ENCODE measurements at places on chromosomes 3 and 15.

GRCh38 chr3:17314171-17314570 lies 428.3 kb downstream of the TBC1D5 start:
- DNase-seq, result no peak

DNA sequence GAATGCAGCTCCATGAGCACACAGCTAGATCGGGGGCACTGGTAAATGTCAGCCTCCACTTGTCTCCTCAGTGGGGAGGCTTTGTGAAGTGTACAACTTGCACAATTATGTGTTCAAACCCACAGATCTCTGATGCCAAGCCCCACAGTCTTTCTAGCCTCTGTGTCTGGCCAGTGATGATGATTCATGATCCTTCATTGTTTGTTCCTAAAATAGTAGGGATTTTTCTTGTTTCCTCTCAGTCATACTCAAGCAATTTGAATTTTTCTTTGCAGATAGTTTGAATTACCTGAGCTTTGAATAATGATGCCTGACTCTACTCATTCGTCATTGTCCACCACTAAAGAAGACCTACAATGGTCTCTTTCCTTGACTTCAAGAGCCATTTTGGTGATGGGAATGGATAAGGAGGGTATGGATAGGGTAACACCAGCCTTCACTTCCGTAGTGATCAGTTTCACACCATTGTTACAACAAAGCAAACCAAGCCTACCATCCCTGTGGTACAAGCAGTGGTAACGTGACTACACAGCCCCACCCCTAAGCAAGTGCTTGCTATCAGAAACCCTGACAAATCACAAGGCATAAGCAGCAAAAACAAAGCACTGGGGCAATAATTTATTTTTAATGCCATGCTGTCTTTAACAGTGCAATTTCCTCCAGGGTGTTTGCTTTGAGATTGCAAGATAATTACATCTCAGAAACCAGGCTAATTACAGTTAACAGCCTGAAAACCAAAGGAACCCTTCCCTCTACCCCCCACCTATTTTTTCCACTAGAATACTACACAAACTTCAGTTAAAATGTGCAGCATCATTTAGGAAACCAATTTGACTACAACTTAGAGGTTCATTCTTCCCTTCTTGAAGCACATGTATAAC lies 114.1 kb upstream of the PPP2R3A start:
- peak; percentile 28 for DNase-seq

- DNase-seq, result no peak
Observed at GRCh38 chr3:160667452-160667851, 9.5 kb upstream of the ARL14 start.

GRCh38 chr15:60328852-60329443 lies 68.8 kb downstream of the ANXA2 start:
- no peak for DNase-seq

DNA sequence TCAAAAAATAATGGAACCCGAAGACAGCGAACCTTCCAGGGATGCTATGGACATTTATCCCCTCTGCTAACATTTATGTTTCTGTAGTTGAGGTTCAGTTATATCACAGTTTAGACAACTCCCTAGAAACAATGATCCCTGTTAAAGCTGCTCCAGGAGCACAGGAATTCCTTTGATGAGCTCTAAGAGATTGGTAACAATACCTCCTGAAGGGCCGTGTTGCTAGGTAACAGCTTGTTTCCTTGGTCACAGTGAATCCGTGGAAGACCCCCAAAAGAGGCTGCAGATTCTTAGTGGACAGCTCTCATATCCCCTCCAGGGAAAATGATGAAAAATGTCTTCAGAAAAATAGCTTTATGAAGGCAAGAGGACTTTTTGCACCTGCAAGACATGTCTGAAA lies 160.2 kb downstream of the SERPINI1 start:
- no peak for DNase-seq

- no peak for DNase-seq
Observed at GRCh38 chr3:124174910-124175874, 183.3 kb upstream of the ROPN1 start.

- DNase-seq, result peak; percentile 88
Observed at GRCh38 chr15:69058830-69059556, 44.5 kb downstream of the NOX5 start.

DNA sequence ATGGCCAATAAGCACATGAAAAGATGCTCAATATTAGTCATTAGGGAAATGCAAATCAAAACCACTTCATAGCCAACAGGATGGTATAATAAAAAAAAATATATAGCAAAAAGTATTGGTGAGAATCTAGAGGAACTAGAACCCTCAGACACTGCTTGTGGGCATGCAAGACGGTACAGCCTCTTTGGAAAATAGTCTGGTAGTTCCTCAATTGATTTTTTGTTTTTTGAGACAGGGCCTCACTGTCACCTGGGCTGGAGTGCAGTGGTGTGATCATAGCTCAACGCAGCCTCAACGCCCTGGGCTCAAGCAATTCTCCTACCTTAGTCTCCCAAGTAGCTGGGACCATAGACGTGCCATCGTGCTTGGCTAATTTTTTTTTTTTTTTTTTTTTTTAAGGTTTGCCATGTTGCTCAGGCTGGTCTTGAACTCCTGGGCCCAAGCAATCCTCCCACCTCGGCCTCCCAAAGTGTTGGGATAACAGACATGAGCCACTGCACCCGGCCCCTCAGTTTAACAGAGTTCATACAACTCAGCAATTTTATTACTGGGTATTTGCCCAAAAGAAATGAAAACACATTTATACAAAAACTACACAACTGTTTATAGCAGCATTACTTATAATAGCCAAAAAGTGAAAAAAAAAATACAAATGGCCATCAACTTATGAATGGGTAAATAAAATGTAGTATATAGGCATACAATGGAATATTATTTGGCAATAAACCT lies 5.1 kb downstream of the PRC1 start:
- no peak for DNase-seq

DNA sequence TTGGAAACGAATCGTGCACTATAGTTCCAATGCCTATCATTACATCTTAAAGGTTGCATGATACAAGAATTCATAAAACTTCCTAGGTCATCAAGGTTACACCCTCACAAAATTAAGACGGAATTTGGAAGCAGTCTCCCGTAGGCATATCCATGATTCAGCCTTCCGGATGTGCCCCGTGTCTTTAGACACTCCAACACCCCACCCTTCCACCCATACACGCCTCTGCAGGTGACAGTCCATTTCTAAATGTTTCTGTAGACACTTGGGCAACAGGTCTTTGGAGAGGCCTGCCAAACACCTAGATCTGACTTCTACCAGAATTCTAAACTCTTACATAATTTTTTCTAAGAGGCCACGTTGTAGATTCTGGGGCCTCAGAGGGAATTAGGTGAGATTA lies 49.8 kb downstream of the LDHAL6B start:
- DNase-seq, result no peak

- no peak for DNase-seq
Observed at GRCh38 chr3:188711881-188712247, 459.9 kb upstream of the TPRG1 start.

GRCh38 chr15:32041294-32041693 lies 11.0 kb downstream of the CHRNA7 start:
- DNase-seq, result no peak

GRCh38 chr3:150367757-150368156 lies 40.3 kb upstream of the TSC22D2 start:
- no peak for DNase-seq

GRCh38 chr15:74845581-74845980 lies 2.6 kb upstream of the ULK3 start:
- DNase-seq, result no peak

DNA sequence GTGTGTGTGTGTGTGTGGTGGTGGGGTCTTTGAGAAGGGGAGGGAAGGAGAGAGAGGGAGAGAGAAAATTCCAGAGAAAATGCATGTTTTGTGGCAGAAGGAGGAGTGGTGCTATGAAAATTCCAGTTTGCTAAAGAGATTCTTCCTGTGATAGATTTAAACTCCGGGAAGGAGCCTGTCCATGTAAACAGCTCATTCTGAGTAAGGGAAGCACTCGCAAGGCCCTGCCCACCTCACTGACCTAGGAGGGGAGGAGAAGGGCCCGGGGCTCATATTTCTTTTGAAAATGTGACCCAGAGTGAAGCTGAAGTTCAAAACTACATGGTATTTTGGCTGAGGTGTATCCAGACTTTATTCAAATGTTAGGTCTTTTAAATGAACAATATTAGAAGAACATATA lies 41.3 kb downstream of the ADAMTSL3 start:
- no peak for DNase-seq

- peak; percentile 17 for DNase-seq
Observed at GRCh38 chr3:17372362-17373210, 369.8 kb downstream of the TBC1D5 start.

GRCh38 chr3:47291158-47291753 lies 8.5 kb downstream of the KLHL18 start:
- no peak for DNase-seq

DNA sequence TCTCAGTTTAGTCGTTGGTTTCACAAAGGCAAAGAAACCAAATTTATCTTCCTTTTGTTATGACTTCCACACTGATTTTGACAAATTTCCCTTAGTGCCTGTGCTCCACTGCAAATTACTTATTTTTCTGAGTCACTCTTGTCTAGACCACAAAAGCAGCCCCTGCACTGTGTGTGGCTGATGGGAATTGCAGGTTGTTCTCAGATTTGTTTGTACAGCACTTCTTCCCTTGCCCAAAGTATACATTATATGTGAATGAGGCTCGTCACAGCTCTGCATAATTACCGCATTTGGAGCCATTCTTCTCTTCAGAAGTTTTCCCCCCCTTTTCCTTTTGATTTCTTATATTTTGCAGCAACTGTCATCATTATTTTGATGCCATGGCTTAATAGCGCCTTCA lies 354.2 kb upstream of the IL12A start:
- no peak for DNase-seq

GRCh38 chr3:29805757-29806156 lies 524.9 kb downstream of the RBMS3 start:
- no peak for DNase-seq

DNA sequence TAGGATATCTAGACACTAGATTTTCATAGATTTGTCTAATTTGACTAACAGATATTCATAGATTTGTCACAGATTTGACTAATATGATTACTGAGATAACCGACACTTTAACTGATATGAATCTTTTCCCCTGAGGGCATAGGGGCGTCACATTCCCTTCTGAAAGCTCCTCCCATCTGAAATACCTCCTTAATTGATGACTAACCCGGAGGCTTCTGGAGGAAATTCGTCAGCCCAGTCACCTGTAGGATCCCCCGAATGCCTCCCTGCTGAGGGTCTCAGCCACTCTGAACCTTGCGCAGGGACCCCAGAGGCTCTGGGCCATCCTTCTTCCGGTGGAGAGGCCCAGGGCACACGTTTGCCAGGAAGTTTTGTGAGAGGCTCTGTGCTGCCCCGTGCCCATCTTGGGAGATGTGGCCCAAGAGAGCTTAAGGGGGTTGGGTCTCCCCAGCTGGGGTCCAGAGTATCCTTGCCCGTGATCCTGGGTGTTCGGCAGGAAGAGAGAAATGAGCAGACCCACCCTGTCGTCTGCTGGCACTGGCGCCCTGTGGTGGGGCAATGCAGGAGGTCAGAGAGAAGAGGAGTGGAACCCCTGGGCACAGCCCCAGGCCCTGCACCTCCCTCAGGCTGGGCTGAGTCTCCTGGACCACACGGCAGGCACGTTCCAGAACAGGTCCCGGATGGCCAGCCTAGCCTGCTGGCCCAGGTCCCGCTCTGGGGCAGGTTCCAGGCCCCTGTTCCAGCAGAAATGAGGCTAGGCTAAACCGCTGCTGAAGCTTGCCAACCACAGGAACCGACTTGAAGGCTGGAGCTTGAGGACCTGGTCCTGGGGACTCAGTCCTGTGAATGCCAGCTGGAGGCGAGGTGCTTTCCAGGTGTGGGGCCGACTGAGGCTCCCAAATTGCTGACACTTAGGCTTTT lies 1.7 kb downstream of the PLA2G4D start:
- no peak for DNase-seq

- no peak for DNase-seq
Observed at GRCh38 chr3:105444725-105445124, 78.0 kb downstream of the ALCAM start.

GRCh38 chr15:25785641-25786025 lies 77.5 kb downstream of the ATP10A start:
- DNase-seq, result no peak

DNA sequence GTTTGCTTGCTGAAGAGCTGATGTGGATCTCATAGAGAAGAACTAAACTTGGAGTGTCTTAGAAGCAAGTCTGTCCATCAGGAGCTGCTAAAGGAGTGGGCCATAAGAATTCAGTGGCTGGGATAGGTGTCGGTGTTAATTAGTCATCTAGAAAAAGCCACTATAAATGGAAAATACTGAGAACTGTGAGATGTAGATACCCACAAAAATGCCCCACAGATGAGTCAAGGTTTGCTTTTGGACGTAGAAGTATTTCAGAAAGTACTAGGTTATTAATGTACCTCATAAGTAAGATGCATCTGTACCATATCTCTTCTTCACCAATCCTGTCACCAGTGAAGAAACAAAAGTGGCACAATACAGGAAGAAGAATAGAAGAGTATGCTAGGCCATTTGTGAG lies 530.9 kb upstream of the TGFBR2 start:
- no peak for DNase-seq

GRCh38 chr3:33936171-33936920 lies 137.9 kb downstream of the PDCD6IP start:
- DNase-seq, result no peak

DNA sequence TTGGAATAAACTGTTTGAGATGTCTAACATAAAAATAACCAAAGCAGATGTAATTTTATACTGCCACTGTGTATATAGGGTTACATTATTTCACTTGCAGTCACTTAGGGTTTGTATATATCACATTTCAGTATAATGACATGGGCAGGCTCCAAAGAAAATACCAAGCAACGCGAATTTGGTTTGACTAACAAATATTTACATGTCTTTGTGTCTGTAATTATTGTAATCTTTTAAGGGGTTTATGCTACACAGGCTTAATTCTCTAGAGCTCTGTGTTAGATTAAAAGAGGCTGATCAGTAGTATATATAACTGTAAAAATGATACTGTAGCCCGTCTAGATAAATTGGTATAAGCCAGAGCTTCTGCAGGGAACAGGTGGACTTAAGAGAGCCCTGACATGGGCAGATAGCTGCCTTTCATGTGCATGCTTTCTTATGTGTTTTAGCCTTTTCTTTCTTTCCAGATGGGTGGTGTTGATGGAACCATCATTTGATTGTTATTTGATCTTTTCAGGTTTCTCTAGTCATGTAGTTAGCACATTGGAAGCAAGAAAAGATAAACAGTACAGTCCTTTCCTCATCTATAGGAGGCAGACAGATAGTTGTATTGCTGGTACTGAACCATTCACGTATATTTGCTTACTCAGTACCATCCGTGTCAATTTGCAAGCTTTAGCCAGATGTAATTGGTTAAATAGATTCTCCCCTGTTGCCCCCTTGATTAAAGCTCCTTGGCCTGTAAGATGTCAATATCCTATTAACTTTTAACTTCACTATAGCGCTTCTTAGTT lies 86.1 kb downstream of the GALK2 start:
- DNase-seq, result no peak

All from AG08396 (cell line).